ENCODE measurements at places on chromosomes 6 and 20.

- no peak for DNase-seq
Measured at GRCh38 chr6:165298402-165298801, 11.0 kb downstream of the C6orf118 start.

GRCh38 chr6:105363100-105363754 lies 39.7 kb downstream of the PREP start:
- DNase-seq: peak; percentile 34

DNA sequence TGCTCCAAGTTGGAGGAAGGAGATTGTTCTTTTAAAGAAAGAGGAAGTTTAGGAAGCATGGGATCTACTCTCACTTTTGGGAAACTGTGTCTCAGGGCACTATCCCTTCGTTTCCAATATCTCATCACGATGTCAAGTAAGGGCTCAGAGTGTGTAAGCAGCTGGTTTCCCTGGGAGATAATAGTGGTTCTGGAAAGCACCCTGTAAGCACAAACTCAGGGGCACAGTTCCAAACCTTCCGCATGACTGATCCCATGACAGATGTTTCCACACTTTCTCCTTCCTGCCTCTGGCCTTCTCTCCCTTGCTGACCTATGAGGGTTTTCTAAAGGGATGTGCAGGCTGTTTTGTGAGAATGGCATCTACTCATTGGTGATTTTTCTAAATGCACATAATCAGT lies 33.9 kb downstream of the ADTRP start:
- DNase-seq: no peak

- DNase-seq: no peak
Measured at GRCh38 chr6:169583886-169584541, 117.8 kb downstream of the WDR27 start.

- DNase-seq: no peak
Measured at GRCh38 chr20:35151736-35152135, 4.6 kb upstream of the EDEM2 start.

- no peak for DNase-seq
Measured at GRCh38 chr6:169168706-169169105, 84.9 kb downstream of the THBS2 start.

- DNase-seq: no peak
Measured at GRCh38 chr6:74939721-74940620, 265.9 kb downstream of the COL12A1 start.

DNA sequence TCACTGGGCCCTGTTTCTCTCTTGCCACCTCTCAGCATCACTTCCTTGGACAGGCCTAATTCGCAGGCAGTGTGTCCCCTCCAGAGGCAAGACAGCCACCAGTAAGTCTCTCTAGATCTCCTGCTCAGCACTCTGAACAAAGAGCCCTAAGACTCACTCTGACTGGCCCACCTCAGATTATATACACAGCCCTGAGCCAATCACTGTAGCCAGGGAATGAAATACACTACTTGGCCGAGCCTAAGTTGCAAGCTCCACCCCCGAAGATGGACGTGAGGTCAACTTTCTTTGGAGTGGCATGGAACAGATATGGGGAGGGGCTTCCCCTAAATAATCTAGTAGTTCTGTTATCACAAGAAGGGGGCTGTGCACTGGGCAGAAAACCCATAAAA lies 4.1 kb downstream of the BPI start:
- DNase-seq: no peak

DNA sequence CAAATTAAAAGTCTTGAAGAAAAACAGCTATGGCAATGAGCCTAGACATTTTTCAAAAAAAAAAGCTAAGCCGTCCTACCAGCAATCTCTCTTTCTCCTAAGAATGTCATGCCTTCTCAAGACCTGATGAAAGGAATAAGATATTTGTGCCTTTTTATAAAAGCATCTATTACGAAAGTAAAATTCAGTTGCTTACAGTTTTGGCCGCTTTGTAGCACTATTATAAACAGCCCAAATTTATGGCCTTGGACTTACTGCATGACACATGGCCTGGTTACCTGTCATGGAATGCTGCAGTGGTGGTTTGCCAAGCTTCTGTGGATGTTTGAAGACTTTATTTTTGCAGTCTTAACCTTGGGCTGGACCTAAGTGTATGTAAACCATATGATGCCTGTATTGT lies 22.2 kb upstream of the VAPB start:
- no peak for DNase-seq

- DNase-seq: no peak
Measured at GRCh38 chr6:56891754-56892153, 63.2 kb upstream of the BEND6 start.

DNA sequence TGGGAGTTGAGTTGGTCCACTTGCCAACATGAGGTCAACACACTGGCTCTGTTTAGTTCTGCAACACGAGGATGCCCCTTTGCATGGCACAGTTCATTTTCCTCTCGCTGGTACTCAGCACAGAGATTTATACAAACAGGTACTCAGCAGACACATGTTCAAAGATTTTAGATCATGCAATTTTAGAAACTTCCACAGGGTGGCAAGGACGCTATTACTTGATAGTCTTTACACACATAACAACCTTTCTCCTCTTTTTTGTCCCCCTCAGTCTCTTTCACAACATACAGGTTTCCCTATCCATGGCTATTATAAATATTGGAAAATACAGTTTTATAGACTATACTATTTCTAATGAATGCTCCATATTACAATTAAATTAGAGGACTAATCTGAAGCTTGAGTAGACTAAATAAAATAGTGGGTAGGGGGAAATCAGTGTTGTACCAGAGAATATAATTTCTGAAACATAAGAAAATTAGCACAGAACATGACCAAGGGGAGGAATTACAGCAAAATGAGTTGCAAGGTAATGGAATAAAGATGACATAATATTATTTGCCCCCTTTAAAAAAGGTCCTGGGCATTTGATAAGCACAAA lies 331.8 kb upstream of the BTBD3 start:
- peak; percentile 61 for DNase-seq

- peak; percentile 43 for DNase-seq
Measured at GRCh38 chr20:1283522-1284510, 17.7 kb downstream of the SNPH start.

DNA sequence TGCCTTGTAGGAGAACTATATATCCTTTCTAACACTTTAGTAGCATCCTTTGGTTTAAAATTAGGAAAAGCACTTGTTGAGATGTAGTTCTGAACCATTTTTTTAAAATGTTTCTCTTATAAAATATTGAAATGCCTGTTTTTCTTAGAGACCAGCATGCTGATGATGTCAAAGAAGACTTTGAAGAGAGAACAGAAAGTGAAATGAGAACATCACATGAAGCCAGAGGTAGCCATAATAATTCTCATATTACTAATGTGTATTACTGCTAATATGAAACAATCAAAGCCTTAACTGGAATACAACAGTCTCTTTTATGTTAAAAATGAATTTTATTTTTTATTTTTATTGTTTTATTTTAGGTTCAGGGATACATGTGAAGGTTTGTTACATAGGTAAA lies 102.0 kb downstream of the SAMD3 start:
- no peak for DNase-seq

- no peak for DNase-seq
Measured at GRCh38 chr20:55153001-55153645, 677.7 kb downstream of the DOK5 start.

DNA sequence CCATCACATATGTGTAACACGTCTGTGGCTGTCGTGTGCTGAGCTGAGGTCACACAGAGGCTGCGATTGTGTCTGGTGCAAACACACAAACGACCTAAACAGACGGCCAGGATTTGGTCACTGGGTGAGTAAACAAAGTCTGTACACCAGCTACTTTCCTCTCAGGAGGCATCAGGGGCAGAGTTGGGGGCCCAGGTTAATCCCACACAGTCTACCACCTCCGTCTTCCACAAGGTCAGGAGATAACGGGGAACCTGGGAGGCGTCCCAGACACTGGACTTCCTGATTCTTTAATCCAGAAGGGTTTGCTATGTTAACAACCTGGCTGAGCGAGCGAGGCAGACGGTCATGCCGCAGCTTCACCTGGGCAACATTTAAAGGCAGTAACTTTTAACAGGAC lies 1.5 kb downstream of the DACT2 start:
- DNase-seq: no peak

- no peak for DNase-seq
Measured at GRCh38 chr6:47209632-47210031, 100.1 kb downstream of the TNFRSF21 start.

DNA sequence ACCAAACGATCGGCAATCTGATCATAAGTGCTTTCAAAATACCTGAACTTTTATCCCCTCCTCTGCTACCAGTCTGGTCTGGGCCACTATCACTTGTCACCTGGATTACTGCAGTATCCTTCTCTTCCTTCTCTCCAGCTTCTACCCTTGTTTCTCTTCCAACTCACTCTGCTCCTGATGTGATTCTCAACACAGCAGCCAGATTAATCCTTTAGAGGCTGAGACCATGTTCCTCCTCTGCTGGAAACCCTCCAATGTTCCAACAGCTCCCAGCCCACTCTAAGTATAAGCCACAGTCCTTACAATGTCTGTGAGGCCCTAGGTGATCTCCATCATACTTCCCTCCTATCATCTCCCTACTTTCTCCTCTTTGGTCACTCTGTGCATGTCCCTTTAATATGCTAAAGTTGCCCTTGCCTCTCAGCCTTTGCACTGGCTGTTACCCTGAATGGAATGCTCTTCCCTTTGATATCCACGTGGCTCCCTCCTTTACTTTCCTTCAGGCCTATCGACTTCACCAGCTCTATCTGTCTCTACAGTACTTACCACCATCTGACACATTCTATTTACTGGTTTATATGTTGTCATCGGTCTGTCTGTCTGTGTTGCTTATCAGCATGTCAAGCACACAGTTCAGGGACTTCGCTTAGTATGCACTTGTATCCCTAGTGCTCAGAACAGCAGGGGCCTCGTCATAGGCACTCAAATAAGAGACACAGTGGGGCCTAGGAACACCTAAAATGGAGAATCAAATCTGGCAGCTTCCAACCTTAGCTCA lies 35.0 kb upstream of the RNF24 start:
- no peak for DNase-seq

- DNase-seq: no peak
Measured at GRCh38 chr6:54058236-54058635, 53.0 kb upstream of the MLIP start.

- no peak for DNase-seq
Measured at GRCh38 chr20:60104993-60105803, 147.0 kb downstream of the CDH26 start.

DNA sequence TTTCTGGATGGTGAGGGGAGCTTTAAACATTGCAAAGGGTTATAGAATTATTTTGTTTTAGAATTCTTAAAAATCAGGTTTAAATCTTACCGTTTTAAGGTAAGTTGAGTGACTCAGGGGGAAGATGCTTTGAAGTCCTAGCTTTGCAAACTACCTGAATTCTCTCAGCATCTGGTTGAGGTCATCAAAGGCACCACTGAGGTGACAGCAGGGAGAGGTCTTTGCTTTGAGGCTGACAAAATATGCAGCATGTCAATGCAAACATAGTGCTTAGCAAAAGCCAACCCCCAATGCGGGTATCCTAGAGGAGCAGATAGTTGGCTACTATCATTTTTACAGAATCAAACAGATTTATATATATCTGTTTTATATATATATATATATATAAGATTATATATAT lies 219.5 kb downstream of the SLC24A3 start:
- no peak for DNase-seq

- DNase-seq: no peak
Measured at GRCh38 chr6:54289426-54289825, 18.8 kb upstream of the TINAG start.

GRCh38 chr6:87762116-87762515 lies 60.1 kb upstream of the AKIRIN2 start:
- DNase-seq: no peak

DNA sequence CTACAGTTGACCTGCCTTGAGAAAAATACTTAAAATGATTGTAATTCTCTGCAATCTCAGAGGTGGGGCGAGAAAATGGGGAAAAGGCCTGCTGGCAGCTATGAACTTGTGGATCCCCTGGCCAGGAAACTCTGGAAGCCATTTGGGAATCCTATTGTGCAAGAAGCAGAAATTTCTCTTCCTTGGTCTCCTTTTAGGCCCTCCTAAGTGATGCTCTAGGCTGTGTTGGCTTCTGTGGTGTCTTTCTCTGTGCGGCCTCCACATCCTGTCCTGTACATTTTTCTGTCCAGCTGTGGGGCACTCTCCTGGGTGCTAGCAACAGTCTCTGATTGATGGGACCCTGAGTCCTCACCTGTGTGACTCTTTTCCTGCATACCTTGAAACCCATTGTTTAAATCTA lies 290.9 kb downstream of the FARS2 start:
- no peak for DNase-seq

DNA sequence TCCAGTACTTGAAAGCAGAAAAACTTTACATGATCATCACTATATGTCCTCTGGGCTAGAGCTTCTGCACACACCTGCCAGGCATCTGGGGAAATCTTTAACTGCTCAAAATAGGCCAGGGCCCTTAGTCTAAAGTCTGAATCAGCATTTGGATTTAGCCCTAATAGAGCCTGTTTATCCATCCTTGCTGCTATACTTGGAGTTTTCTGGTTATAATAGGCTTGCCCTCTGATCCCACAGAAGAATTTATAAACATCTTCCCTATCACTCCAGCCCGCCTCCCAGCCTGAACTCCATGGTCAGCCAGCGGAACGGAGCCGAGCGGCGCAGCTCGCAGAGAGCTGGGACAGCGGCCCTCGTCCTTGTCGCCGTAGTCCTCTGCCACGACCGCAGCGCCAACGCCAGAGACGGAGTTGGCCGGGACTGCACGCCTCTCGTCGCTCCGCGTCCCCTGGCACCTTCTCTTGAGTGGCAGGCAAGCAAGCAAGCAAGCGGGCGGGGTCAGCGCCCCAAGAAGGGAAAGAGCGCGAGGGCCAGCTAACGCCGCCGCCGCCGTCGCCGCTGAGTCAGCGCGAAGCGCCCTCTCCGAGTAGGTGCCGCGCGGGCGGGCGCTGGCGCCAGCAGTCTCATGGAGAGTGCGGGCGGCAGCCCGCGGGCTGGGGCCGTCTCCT lies 25.4 kb upstream of the ASIP start:
- peak; percentile 83 for DNase-seq

- DNase-seq: no peak
Measured at GRCh38 chr20:33680686-33681085, 5.5 kb downstream of the E2F1 start.

DNA sequence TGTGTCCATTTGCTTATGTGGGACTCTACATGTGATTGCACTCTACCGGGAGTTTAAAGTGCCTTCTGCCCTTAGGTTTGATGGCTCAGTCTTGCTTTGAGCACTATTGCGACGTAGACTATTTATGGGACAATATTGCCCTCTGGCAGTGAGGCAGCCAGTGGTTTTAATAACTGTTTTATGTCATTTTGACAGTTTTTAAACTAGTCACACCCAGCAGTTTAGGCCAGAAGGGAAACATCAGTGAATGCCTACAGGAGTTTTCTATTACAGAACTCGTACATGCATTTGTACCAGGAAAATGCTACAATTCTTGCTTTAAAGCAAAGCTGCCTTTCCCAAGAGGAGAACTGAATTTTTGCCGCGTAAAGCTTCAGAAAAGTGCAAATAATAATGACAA lies 813.7 kb downstream of the KIF16B start:
- DNase-seq: peak; percentile 11

DNA sequence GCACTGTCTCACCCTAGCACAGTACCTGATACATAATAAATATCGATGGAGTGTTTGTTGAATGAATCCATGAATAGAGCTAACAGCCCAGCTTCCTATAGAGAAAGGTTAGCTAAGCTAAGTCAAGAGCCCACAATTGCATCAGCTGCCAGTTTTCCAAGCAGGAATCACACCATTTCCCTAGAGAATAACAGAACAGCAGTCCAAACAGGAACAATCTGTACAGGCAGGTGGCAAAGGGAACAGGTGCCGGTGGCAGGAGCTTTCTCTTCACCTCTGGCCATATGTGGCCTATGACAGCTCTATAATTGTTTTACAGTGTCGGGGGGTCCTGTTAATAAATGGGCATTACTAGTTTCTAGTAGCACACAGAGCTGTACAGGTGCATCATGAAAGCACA lies 38.8 kb downstream of the ISM1 start:
- no peak for DNase-seq
